ENCODE measurements at places on chromosomes 2 and 18.

DNA sequence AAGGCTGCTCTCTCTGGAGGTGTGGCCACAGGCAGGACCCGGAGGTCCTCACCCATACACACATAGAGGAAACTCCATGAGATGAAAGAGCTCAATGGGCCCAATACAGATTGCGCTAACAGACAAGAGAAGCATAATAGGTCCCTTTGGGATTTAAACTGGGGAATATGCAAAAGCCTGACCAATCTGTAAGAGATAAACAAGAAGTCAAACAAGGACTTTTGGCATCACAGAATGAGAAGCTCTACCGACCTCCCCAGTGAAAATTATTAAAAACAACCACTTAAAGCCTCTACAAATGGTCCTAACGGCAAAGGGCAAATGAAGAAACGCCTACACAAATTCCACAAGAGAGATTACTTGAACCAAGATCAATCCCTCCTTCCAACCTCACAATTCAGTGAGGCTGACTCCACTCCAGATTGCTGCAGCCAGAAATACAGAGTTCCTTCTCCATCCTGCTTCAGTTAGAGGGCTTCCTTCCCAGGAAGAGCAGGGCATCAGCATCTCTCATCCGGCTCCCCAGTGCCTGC, 10.8 kb downstream of the IWS1 start:
- DNase-seq: no peak

- DNase-seq: no peak
These were observed 352 bp upstream of the HOXD12 start for GRCh38 chr2:176099159-176099727.

GRCh38 chr18:60350941-60351340, 21.6 kb downstream of the MC4R start:
- no peak for DNase-seq

DNA sequence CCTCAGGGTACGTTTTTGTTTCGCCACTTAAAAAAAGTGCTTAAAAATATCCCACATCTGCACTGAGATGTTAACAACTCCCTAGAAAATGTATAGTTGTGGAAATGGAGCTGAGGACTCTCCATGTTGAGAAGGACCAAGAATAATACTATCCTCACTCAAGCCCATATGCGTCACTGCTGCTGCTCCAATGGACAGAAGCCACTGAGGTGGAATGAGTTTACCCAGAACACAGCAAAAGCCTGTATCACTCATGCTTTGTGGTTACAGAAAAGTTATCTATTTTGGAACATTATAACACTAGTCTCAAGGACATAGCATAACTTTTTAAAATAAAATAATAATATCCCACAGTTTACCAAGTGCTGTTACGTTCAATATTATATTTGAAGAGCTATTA, 31.9 kb downstream of the DSC3 start:
- no peak for DNase-seq

GRCh38 chr2:68653538-68653982, 10.2 kb downstream of the PROKR1 start:
- no peak for DNase-seq

- DNase-seq: no peak
These were observed 22.4 kb downstream of the MOGAT1 start for GRCh38 chr2:222693837-222694236.

- DNase-seq: no peak
These were observed 117.7 kb downstream of the RBMS1 start for GRCh38 chr2:160375802-160376469.

DNA sequence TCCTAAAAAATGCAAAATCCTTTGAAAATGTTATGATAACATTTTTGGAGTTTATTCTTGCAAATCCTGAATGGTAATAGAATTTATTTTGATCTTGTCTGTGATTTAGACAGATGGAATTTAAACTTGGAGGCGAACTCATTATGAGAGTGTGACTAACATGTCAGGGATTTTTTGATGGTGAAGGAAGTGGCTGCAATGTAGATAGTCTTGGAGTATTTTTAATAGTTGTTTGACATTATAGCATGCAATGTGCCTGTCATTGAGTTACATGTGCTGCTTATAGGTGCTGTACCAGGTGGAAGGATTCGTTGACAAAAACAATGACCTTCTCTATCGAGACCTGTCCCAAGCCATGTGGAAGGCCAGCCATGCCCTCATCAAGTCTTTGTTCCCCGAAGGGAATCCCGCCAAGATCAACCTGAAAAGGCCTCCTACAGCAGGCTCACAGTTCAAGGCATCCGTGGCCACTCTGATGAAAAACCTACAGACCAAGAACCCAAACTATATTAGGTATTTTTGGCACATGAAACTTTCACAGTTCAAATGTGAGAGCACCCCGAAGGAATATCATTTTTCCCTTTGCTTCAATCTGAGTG, 141.8 kb downstream of the MYO1B start:
- no peak for DNase-seq

DNA sequence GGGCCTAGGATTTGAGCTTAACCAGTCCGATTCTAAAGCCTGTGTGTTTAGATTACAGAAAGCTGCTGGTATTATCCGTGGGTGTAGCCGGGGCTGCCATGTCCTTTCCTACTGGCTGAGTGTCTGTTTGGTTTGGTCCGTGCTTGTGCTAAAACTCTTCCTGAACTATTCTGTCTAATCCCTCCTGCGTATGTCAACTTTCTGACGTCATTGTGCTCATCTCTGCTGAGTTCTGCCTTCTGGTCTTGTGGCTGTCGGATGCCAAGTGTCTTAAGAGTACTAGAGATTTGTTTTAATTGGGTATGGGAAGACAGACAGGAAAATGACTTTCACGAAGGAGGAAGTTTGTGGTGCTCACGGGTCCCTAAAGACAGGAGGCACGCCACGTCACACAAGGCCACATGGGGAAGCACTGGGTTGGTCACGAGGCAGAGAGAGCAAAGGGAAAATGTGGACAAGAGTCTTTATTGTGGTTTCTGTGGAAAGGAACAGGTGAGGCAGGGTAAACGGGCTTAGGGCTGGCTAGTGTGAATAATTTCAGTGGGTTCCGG, 31.8 kb upstream of the NTSR2 start:
- no peak for DNase-seq

- DNase-seq: no peak
These were observed 18.9 kb downstream of the STEAP3 start for GRCh38 chr2:119242276-119243119.

DNA sequence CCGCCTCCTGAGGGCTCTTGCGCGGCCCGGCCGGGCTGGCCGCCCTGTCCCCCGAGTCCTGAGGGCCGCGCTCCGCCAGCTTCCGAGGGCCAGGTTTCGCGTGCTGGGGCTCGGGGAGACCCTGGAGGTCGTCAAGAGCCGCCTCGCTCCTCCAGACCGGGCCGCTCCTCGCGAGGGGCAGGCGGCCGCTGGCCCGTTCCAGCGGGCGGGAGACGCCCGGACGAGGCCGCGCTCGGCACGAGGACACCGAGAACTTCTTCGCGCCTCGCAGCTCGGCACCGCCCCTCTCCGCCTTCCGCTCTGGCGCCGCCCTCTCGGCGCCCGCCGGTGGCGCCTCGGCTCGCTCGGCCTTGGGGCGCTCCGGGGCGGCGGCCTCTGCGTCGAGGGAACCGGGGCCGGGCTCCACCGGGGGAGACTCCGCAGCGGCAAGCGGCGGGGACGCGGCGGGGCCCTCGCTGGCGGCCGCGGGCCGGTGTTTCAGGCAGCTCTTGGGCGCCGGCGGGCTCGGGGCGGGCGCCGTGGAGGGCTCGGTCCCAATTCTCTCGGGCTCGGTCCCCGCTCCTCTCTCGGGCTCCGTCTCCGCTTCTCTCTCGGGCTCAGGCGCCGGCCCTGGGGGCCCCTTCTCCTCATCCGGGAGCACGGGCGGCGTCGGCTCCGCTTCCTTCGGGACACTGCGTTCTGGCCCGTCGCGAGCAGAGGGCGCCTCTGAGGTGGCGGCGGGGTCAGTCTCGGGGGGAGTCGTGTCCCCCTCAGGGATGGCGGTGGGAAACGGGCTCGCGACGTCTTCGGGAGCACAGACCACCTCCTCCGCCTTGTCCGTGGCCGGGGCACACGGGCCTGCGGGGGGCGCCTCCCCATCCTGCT, 91.6 kb upstream of the MGAT4A start:
- no peak for DNase-seq
